PC-9 (cell line): ENCODE measurements at places on chromosomes 2 and 18. TPM values are rescaled to one million over a fixed set of nuclear protein-coding genes. Genes with fewer than 3 reads are reported as not detected.

The DNER gene
- total RNA-seq, result 0.28 and 0.58 TPM in 2 replicates

The COL3A1 gene
- not detected in 2 replicates for total RNA-seq

The FBXO41 gene
- total RNA-seq, result 16.4 and 25.8 TPM in 2 replicates

- H3K27me3 ChIP-seq, result no peaks in the 10 kb centered on the region
- peak; percentile 28 for DNase-seq
- H3K36me3 ChIP-seq, result no peaks in the 10 kb centered on the region
- H3K4me3 ChIP-seq, result peak within 1 kb of the TSS; percentile 86
These were observed at the start of gene STAT4 for GRCh38 chr2:191150600-191151330. Gene STAT4 (minus strand): TSS chr2:191150994. CDS start chr2:191148203, 2,791 bp downstream.

DNA sequence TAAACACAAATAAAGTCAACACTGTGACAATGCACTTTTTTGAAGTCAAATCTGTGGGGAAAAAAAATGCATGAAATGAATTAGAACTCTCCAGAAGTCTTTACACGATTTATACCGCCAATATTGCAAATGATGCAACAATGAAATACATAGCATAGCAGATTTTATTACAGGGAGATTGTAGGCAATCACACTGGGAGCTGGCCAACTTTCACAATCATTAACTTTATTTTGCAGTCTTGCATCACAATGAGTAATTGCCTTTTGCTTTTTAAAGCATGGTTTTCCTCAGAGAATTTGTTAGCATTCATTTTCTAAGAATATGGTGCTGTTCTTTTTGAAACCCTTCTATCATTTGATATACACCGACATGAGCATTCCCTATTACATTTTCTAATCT is 366.4 kb upstream of the FSIP2 start:
- H3K36me3 ChIP-seq, result no peaks in the 10 kb centered on the region
- H3K27ac ChIP-seq, result no peak overlapping the region
- no peak overlapping the region for H3K4me3 ChIP-seq
- no peaks in the 10 kb centered on the region for H3K4me1 ChIP-seq
- no peaks in the 10 kb centered on the region for H3K27me3 ChIP-seq
- no peak for DNase-seq
